Small intestine (tissue), 16 donors: ENCODE measurements at places on chromosomes 4 and X. TPM values are rescaled to one million over a fixed set of nuclear protein-coding genes. Genes with fewer than 3 reads are reported as not detected.

ANOS1 gene
- not detected for polyA plus RNA-seq

DNA sequence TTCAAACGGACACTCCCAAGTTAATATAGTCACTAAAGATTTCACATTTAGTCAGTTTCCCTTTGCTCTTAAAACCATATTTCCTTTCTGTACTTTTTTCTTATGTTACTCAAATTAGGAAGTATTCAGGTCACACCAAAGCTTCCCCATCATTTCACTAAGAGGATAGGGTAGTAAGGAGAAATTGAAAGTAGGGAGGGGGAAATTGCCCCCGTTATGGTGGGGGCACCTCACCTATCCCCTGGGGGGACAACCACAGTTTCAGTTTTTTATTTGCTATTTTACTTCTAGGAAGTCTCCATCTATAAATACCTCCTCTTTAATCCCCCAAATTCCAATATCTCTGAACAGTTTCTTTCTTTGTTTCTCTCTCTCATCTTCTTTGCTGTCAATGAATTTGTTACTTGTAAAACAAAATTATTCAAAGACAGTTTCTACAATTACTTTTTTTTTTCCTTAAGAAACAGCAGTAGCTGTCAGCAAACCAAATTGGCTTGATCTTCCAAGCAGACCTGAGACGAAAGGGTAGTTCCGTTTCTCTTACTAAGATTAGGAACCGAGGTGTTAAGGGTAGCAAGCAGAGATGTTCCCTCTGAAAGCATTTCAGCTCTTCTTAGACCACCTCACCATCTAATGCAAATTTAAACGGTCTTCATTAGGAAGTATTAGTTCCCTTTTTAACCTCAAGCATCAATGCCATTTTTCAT, 160.2 kb upstream of the KLF3 start:
- H3K4me1 ChIP-seq, result no peaks in the 10 kb centered on the region
- no peak for DNase-seq
- H3K27me3 ChIP-seq, result peaks cover 2% of the 10 kb centered on the region
- H3K36me3 ChIP-seq, result no peaks in the 10 kb centered on the region
- H3K27ac ChIP-seq, result no peak overlapping the region

DNA sequence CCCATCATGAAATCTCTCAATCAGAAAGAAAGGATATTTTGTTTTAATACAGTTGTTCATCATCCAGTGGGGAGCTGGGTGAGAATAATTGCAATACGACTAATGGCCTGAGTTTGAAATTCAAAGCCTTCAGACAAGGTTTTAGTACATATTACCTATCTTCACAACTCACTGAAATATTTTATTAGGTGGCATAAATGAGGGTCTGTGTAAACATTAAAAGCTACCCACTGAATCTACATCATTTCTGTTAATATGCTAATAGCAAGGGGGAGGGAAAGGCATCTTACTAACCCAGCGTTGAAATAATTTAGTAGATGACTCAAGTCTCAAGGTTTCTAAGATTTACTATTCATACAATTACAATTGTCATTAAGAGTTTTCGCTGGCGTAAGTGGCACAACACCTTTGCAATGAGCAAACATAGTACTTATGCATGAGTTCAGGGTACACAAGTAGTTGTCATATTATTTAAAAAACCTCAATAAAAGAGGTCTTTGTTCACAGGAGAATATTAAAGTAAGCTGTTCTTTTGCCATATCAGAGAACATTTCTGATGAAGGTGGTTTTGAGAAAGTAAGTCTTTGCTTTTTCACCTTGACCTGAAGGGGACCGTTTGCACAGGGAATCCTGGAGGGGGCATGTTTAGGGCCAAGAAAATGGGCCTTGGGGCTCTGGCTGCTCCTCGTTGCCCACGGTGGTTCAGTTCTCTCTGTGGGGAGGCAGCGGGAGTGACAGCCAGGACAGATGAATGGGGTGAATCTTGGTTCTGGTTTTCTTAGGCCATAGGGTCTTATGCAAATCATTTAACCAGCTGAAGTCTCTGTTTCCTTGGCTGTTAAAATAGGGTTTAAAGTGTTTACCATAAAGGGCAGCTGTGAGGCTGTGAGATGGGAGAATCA, 4.5 kb upstream of the RHOH start:
- no peaks in the 10 kb centered on the region for H3K4me1 ChIP-seq
- H3K36me3 ChIP-seq, result no peaks in the 10 kb centered on the region
- peak; percentile 33 for DNase-seq
- H3K27me3 ChIP-seq, result no peaks in the 10 kb centered on the region
- peak overlapping the region; percentile 12 for H3K27ac ChIP-seq
- no peak overlapping the region for H3K4me3 ChIP-seq

GRCh38 chr4:171875291-171875690, 62.1 kb downstream of the GALNTL6 start:
- H3K27ac ChIP-seq, result no peak overlapping the region
- H3K4me1 ChIP-seq, result no peaks in the 10 kb centered on the region
- no peaks in the 10 kb centered on the region for H3K36me3 ChIP-seq
- DNase-seq, result no peak

- H3K27me3 ChIP-seq, result no peaks in the 10 kb centered on the region
- H3K4me1 ChIP-seq, result no peaks in the 10 kb centered on the region
- H3K36me3 ChIP-seq, result no peaks in the 10 kb centered on the region
- no peak overlapping the region for H3K4me3 ChIP-seq
- DNase-seq, result no peak
- no peak overlapping the region for H3K27ac ChIP-seq
Observed at GRCh38 chr4:41524425-41524824, 13.5 kb upstream of the LIMCH1 start.

PAGE1 gene
- not detected for polyA plus RNA-seq

GRCh38 chr4:23877758-23878229, 12.1 kb downstream of the PPARGC1A start:
- H3K27ac ChIP-seq, result peak overlapping the region; percentile 1
- no peaks in the 10 kb centered on the region for H3K27me3 ChIP-seq
- no peak overlapping the region for H3K4me3 ChIP-seq
- H3K36me3 ChIP-seq, result no peaks in the 10 kb centered on the region
- peak; percentile 77 for DNase-seq
- no peaks in the 10 kb centered on the region for H3K4me1 ChIP-seq

PKD2 gene
- polyA plus RNA-seq, result 21.7 TPM

DNA sequence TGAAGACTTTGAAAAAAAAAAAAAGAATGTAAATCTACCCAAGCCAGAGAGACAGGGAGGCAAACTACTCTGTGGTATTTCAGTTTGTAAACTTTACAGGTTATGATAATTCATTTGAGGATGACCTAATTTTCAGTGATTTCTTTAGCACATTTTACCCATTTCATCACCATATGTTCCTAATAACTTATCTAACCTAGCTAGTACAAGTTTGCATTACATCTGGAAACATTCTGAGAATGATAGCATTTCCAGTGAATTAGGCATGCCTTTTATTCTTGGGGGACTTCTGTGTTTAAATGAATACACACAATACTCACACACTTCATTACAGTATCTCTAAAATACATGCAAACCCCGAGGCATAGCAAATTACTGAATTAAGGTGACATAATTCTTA, 1055.5 kb downstream of the PCDH18 start:
- H3K4me3 ChIP-seq, result no peak overlapping the region
- DNase-seq, result no peak
- H3K4me1 ChIP-seq, result no peaks in the 10 kb centered on the region
- H3K36me3 ChIP-seq, result no peaks in the 10 kb centered on the region
- H3K27ac ChIP-seq, result no peak overlapping the region

GRCh38 chrX:108731153-108731552, 5.2 kb downstream of the IRS4 start:
- no peaks in the 10 kb centered on the region for H3K36me3 ChIP-seq
- no peak overlapping the region for H3K4me3 ChIP-seq
- H3K27me3 ChIP-seq, result peaks cover 4% of the 10 kb centered on the region
- no peaks in the 10 kb centered on the region for H3K4me1 ChIP-seq
